ENCODE measurements at places on chromosomes 1 and 21.

DNA sequence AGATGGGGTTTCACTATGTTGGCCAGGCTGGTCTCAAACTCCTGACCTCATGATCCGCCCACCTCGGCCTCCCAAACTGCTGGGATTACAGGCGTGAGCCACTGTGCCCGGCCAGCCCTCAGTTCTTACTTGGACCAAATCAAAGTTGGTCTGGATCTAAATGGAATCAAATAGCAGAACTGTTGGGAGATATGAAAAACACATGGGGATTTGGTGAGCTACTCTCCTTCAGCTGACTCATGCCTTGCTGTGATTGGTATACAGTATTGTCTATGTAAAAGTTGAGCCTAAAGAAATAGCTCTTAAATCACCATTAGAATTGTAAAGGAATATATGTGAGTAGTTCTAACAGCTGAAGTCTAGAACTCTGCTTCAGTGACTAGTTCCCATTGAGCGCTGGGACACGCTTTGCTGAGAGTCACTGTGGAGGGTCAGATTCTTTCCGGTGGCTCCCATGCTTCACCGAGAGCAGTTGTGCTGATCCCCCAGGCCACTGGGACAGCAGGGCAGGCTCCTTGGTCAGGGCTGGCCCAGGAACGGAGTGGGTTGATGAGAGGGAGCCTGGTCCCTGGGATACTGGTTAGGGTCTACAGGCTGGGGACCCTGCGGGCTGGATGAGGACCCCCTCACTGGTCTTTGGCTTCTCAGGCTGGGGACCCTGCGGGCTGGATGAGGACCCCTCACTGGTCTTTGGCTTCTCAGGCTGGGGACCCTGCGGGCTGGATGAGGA lies 14.0 kb downstream of the PKNOX1 start:
- DNase-seq: no peak

- DNase-seq: no peak
These were observed 9.3 kb upstream of the SLX9 start for GRCh38 chr21:44930543-44930981.

DNA sequence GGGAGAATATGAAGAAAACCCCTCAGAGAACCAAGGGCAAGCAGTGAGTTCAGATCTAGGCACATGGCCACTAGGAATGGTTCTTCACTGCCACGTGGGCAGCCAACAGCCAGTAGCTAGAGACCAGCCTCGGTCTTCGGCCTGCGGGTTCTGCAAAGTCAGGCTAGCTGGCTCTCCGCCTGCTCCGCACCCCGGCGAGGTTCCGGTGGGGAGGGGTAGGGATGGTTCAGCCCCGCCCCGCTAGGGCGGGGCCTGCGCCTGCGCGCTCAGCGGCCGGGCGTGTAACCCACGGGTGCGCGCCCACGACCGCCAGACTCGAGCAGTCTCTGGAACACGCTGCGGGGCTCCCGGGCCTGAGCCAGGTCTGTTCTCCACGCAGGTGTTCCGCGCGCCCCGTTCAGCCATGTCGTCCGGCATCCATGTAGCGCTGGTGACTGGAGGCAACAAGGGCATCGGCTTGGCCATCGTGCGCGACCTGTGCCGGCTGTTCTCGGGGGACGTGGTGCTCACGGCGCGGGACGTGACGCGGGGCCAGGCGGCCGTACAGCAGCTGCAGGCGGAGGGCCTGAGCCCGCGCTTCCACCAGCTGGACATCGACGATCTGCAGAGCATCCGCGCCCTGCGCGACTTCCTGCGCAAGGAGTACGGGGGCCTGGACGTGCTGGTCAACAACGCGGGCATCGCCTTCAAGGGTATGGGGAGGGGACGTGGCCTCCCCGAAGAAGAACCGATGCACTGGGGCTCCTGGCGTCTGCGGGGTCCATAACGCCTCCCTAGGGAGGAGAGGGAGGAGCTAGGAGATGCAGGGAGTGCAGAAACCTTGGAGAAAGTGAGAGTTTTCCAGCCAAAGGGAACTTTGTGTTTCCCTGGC lies at the start of gene CBR1:
Gene CBR1, plus strand, starts transcription at position 312 of the 871 bp plus-strand sequence. Its CDS starts 92 bp downstream, at position 404.
- peak; percentile 67 for DNase-seq

- no peak for DNase-seq
These were observed 11.7 kb upstream of the MYOCOS start for GRCh38 chr1:171610385-171610784.

GRCh38 chr1:182206626-182207239 lies 145.2 kb upstream of the ZNF648 start:
- no peak for DNase-seq

GRCh38 chr1:11874258-11874562 lies 15.5 kb upstream of the NPPB start:
- no peak for DNase-seq

- no peak for DNase-seq
These were observed 10.9 kb downstream of the PCSK9 start for GRCh38 chr1:55050283-55050682.

DNA sequence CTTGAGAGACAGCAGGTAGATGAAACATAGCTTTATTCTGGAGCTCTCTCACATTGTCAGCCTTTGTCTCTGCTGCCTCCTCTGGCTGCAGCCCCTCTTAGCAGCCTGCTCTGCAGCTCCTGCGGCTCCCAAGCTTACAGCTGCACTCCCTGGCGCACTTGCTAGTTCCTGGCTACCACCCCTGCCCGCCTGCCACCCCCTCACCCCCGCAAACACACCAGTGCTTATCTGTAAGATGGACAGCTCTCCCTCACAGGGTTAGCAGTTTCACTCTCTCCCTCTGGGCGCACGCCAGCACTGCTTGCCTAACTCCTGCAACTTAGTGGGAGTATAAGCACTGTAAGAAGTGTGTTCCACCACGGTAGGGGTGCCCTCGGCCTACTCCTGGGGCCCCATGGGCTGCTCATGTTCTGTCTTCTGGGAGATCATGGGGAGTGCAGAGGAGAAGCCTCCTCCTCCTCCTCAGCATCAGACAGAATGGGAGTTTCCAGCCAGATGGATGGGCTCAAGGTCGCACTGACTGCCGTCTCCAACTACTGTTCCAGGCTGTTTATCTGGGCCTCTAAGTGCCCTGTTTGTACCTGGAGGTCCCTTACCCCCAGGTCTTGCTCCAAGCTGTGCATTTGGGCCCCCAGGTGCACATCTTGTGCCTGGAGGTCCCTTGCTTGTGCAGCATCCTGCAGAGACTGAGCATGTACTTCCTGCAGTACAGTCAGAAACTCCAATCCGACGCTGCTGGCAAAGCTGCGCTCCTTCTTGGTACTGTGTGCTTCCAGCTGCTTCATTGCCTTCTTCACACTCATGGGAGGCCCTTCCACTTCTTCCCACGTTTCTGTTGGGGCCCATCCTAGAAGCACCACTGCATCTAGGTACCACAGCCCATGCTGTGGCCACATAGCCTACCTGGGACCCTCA lies 1388.1 kb downstream of the AMY1C start:
- DNase-seq: peak; percentile 68

DNA sequence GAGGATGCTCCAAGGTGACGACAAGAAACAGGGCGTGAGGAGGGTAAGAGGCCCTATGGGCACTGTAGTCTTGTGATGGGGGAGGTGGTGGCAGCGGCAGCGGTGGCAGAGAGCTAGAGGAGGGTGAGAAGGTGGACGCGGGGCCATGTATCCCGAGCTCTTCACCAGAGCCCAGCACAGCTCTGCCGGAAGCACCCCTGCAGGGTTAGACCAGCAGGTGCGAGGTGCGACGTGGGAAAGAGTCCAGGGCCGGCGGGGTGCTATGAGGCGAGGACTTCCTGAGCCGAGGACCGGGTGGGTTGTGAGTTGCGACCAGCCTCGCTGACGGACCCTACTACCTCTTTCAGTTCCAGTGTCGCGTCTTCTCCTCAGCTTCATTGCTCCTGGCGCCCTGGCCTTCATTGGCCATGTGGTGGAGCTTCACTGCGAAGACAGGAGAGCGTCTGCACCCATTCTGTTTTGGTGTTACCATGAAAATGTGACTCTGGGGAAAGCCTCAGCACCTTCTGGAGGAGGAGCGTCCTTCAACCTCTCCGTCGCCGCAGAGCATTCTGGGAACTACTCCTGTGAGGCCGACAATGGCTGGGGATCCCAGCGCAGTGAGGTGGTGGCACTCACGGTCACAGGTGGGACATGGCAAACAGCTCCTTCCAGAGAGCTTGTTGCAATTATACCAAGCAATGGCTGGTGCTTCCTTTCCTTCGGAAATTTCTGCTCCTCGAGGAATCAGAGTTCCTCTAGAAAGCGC lies 67.9 kb upstream of the KIRREL1 start:
- no peak for DNase-seq
